ENCODE measurements at places on chromosomes 4 and X. TPM values are rescaled to one million over a fixed set of nuclear protein-coding genes. Genes with fewer than 3 reads are reported as not detected.

AMBN gene
- not detected for polyA plus RNA-seq

USP17L5 gene
- not detected for polyA plus RNA-seq

FAT4 gene
- polyA plus RNA-seq: 0.88 TPM

L1CAM gene
- polyA plus RNA-seq: 1.0 TPM

ATOH1 gene
- polyA plus RNA-seq: not detected

TKTL2 gene
- polyA plus RNA-seq: not detected

MAPK10 gene
- 28.3 TPM for polyA plus RNA-seq

MMAA gene
- 1.6 TPM for polyA plus RNA-seq

FGD1 gene
- polyA plus RNA-seq: 1.0 TPM

TCEAL3 gene
- 249 TPM for polyA plus RNA-seq

GIMD1 gene
- polyA plus RNA-seq: 11.8 TPM

TCEAL9 gene
- 178 TPM for polyA plus RNA-seq

ADGRL3 gene
- 14.8 TPM for polyA plus RNA-seq

RAB33A gene
- polyA plus RNA-seq: 0.88 TPM

SRPX gene
- polyA plus RNA-seq: 39.8 TPM

TAF7L gene
- polyA plus RNA-seq: not detected

KLHL34 gene
- not detected for polyA plus RNA-seq

NAP1L3 gene
- 12.8 TPM for polyA plus RNA-seq

SEPSECS gene
- 3.3 TPM for polyA plus RNA-seq

RASGEF1B gene
- polyA plus RNA-seq: 9.2 TPM

TMEM192 gene
- 4.9 TPM for polyA plus RNA-seq

CPLX1 gene
- 0.13 TPM for polyA plus RNA-seq

CCDC158 gene
- 0.63 TPM for polyA plus RNA-seq

DIAPH2 gene
- 6.5 TPM for polyA plus RNA-seq

FRYL gene
- 12.8 TPM for polyA plus RNA-seq

BEX1 gene
- polyA plus RNA-seq: 1.1 TPM

HS3ST1 gene
- polyA plus RNA-seq: 0.15 TPM

ADH7 gene
- 0.10 TPM for polyA plus RNA-seq

HSFX2 gene
- polyA plus RNA-seq: 0.59 TPM

SORCS2 gene
- polyA plus RNA-seq: 0.05 TPM

CCDC120 gene
- 6.4 TPM for polyA plus RNA-seq

MAGEC2 gene
- polyA plus RNA-seq: not detected

SPANXC gene
- not detected for polyA plus RNA-seq

NSG1 gene
- 1.5 TPM for polyA plus RNA-seq

RPA4 gene
- polyA plus RNA-seq: not detected

XKRX gene
- not detected for polyA plus RNA-seq

ZNF157 gene
- polyA plus RNA-seq: not detected

USP53 gene
- polyA plus RNA-seq: 24.9 TPM

CTAG1A gene
- not detected for polyA plus RNA-seq

MAGED4B gene
- polyA plus RNA-seq: not detected

AMOT gene
- polyA plus RNA-seq: 6.3 TPM

FAM9B gene
- not detected for polyA plus RNA-seq

VCX3A gene
- not detected for polyA plus RNA-seq

HCCS gene
- polyA plus RNA-seq: 27.2 TPM

SPACA5 gene
- not detected for polyA plus RNA-seq

Data from aorta (tissue), 5 donors.